ENCODE measurements at places on chromosomes 7 and 10.
A peak's percentile ranks its signal among the peaks of the same experiment; 100 is the strongest.

GRCh38 chr7:3201306-3201705 is 99.7 kb upstream of the SDK1 start:
- DNase-seq, result no peak

DNA sequence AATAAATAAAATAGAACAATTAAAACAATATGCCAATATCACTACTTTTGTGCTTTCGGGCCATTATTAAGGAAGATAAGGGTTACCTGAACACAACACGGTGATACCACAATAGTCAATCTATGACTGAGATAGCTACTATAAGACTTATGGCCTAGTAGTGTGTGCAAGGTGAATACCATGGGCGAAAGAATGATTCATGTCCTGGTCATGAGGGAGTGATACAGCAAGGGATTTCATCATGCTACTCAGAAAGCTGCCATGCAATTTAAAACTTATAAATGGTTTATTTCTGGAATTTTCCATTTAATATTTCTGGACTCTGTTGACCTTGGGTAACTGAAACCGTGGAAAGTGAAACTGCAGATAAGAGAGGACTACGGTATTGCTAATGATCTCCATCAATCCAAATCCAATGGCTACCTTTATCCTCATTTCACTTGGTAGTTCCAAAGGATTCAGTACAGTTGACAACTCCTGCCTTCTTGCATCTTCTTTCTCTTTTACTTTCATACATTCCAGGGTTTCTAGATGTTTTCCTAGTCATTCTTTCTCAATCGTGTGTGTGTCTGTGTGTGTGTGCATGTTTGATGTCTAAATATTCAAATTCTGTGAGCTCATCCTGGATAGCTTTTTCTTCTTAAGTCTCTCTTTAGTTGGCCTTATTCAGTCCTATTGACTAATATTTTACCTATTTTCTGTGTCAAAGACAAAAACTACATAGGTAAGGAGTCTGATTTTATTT is 100.5 kb upstream of the MAGI2 start:
- DNase-seq, result no peak

DNA sequence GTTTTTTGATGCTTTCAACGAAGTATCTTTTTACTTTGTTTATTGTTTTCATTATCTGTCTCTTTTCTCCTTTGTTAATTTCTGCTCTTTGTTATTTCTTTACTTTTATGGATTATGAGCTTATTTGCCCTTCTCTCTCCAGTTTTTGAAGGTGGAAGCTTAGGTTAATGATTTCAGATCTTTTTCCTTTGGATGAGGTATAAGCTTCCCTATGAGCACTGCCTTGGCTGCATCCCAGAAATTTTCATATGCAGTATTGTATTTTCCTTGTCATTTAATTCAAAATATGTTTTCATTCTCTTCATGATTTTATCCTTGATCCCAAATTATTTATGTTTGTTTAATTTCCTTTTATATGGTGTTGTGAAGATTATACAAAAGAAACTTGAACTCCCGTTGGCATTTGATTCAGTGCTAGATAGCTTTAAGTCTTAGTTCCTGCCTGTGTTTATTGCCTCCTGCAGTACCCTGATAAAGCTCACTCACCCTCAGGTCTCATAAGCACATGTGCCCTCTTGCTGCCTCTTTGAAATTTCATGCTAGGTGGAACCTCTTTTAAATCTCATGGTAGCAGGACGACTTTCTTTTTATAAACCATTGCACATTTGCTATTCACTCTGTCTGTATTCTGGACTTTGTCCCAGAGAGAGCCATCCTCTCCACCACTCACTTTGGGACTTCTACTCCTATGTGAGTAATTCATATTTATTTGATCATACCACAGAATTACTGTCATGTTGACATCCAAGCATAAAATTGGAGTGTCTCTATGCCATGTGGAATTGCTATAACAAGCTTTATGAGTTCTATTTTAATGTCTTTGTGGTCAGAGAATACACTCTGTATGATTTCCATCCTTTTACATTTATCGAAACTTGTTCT is 23.0 kb upstream of the CEP41 start:
- DNase-seq, result no peak

DNA sequence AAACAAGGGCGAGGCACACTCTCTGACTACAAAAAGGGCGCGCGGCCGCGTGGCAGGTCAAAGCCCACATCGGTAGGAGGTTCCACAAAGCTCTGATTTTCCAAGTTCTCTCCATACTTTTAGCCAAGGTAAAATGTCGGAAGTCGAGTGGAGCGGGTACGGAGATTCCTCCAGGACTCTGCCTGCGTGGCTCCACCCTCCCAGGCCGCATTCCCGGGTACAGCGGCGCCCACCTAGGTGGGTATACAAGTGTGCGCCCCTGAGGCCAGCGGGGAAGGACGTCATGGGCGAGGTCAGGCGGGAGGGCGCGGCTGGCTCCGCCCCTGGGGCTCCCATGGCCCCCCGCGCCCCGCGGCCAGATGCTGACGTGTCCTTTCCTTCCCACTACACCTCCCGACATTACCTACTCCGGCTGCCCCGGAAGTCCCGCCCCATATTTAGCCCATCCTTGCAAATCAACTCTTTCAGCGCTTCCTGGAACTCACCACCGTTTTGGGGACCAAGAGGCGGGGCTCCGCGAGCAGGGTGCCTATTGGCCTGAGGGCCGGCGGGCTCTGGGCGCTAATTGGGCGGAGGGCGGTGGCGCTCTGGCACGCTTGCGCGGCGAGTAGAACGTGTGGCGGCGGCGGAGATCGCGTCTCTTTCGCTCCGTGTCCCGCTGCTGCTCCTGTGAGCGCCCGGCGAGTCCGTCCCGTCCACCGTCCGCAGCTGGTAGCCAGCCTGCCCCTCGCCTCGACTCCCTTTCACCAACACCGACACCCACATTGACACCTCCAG is at the start of gene SND1:
SND1 (plus strand) TSS at position 639 of the 777 bp plus-strand sequence. CDS start 180 bp downstream, outside the sequence.
- DNase-seq, result peak; percentile 96

DNA sequence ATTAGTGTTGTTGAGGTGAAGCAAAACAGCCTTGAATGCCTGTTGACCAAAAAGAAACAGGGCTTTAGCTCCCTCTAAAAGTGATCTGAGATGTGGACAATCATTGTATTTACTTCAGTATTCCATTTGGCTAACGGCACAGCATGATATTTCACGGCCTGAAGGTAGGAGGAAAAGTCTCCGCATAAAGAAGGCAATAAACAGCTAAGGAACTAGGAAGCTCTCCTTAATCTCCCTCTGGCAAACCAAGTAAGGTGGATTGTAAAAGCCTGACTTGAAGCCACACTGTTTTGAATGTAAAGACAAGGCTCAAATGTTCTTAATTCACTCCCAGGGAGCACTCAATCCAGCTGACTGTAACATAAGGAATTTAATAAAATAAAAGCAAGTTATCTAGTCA is 160.0 kb upstream of the ZNF804B start:
- DNase-seq, result no peak

DNA sequence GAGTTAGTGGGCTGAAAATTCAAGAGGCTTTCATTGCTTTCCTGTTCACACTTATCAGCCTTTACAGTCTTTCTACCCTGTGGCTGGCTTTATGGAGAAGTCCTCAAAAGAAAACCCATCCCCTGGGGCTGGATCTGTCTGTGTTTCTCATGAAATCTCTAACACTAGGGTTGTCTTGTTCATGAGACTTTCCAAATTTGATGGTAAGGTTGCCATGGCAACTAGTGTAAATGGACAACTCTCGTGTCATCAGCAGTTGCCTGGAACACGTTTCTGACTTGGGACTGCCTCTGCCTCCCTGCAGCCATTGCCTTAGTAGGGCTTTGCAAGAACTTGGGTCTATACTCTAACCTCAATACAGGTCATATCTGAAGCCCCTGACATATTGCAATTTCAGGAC is 35.8 kb upstream of the PLPP4 start:
- DNase-seq, result no peak

- DNase-seq, result no peak
Observed at GRCh38 chr7:21526007-21526406, 16.8 kb upstream of the DNAH11 start.

- DNase-seq, result no peak
Observed at GRCh38 chr7:82317257-82317721, 126.3 kb downstream of the CACNA2D1 start.

DNA sequence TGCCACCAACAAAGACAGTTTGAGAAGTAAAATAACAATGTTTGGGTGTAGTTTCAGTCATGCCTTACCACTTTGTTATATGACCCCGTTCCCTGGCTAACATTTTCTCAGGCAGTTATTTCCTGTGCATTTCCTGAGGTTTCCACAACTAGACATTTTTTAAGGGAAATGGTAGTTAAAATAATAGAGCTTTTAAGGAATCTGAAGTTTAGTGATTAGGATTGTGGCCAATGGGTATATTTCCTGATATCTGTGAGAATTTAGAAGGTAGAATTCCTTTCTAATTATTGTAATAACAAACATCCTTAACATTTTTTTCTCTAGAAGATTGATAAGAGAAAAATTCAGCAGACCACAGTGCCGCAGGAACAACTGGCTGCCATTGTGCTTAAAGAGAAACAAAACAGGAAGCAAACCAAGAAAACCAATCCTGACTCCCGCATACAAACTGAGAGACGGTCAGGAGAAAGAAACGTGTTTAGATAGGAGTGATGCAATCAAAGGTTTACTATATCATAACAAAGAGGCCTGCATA is 193.6 kb downstream of the MBL2 start:
- DNase-seq, result no peak

DNA sequence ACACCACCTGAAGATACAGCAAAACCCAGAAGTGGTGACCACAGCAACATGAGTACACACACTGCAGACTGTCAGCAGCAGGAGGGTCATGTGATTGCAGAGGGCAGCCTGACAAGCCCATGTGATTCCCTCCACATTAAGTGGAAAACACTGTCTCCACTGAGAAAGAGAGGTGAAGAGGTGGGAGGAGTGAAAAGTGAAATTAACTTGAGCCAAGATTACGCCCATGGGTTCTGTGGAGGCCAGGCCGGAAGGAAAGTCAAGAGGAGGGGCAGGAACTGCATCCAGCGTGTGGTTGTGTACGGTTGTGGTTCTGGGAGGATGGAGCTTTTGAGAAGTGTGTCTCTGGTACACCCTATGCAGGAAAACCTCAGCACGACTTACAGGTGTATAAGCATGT is 138.5 kb downstream of the PLXNA4 start:
- no peak for DNase-seq

GRCh38 chr7:145411066-145411465 is 575.2 kb upstream of the TPK1 start:
- no peak for DNase-seq

DNA sequence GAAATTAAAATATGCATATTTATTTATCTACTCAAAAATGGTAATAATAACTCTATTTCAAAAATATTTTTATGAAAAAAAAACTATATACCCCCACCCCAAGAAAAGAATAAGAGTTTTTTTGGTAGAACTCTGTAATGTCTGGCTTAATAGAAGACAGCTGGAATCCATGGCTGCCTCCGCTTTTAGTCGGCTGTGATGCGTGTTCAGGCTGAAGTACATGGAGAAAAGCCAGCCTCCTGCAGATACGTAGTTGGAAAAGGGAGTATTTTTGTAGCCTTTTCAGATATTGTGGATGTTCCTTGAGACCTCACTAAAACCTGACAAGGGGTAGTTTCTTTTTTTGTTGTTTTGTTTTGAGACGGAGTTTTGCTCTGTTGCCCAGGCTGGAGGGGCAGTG is 10.0 kb downstream of the FOXK1 start:
- DNase-seq, result no peak

- no peak for DNase-seq
Observed at GRCh38 chr10:71079761-71080380, 132.5 kb upstream of the UNC5B start.

- DNase-seq, result no peak
Observed at GRCh38 chr10:72564596-72564995, 61.3 kb downstream of the MICU1 start.

GRCh38 chr7:150955519-150956394 is 22.4 kb downstream of the KCNH2 start:
- no peak for DNase-seq

DNA sequence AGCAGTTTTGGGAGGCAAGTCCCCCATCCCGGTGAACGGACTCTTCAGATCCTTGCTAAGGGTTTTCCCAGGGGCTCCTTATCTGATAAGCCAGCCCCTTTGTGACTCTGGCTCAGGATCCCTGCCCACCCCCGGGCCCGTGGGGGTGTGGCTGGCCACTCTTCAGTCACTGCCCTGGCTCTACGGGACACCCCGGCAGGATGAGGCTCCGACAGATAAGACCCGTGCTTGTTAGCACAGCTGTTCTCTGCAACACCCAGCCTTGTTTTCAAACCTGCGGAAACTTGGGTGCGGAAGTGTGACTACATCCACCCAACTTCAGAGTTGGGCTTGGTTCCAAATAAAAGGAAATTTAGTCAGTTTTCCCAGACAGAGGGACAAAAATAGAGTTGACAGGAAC is 66.7 kb upstream of the PODXL start:
- DNase-seq, result no peak

GRCh38 chr7:124919841-124920240 is 9.8 kb downstream of the POT1 start:
- DNase-seq, result no peak

DNA sequence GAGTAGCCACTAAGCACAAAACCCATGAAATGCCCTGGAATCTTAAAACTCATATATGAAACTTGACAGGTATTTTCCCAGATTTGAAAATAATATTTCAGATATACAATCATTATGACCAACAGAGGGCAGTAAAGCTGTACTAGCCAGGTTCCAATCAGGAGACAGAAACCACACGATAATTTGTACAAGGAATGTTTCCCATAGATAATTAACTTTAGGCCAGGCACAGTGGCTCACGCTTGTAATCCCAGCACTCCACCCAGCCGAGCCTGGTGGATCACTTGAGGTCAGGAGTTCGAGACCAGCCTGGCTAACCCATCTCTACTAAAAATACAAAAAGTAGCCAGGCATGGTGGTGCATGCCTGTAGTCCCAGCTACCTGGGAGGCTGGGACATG is 31.0 kb upstream of the NUB1 start:
- DNase-seq, result no peak

GRCh38 chr10:102120142-102120990 is at the start of gene LDB1:
TSS of gene LDB1 (minus strand) at chr10:102120368. CDS start at chr10:102120110, 258 bp downstream.
- peak; percentile 45 for DNase-seq

DNA sequence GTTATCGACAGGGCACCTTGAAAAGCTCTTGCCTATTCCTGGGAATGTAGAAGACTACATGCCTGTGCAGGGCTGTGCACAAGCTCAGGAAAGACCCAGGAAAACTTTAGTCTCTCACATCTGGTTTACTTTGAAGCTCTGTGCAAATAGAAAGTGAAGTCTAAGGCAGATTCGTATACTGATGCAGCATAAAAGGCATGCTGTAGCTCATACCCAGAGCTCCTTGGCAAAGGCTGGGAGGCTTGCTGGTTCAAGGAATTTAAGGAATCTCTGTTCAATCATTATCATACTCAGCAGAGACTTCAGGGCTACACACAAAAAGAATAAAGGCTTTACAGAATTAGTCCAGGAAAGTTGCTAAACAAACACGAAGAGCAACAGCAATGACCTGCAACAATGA is 192.0 kb downstream of the OTUD1 start:
- DNase-seq, result no peak

- no peak for DNase-seq
Observed at GRCh38 chr7:4854916-4855315, 6.9 kb downstream of the PAPOLB start.

- DNase-seq, result no peak
Observed at GRCh38 chr10:6204341-6205191, 1.8 kb downstream of the PFKFB3 start.
